ENCODE measurements at places on chromosomes 1 and 21. TPM values are rescaled to one million over a fixed set of nuclear protein-coding genes. Genes with fewer than 3 reads are reported as not detected.
A peak's percentile ranks its signal among the peaks of the same experiment; 100 is the strongest.

- peak overlapping the region; percentile 85 for H3K4me3 ChIP-seq
- peaks cover 22% of the 10 kb centered on the region for H3K36me3 ChIP-seq
- DNase-seq = peak; percentile 75
- H3K4me1 ChIP-seq = peaks cover 73% of the 10 kb centered on the region
- no peaks in the 10 kb centered on the region for H3K27me3 ChIP-seq
Measured at GRCh38 chr1:2300004-2300771, 72.1 kb downstream of the SKI start.

GRCh38 chr1:54294887-54295286, 94.9 kb downstream of the MRPL37 start:
- no peak overlapping the region for H3K27ac ChIP-seq
- H3K4me3 ChIP-seq = no peak overlapping the region
- H3K36me3 ChIP-seq = no peaks in the 10 kb centered on the region
- H3K27me3 ChIP-seq = no peaks in the 10 kb centered on the region
- H3K4me1 ChIP-seq = peaks cover 20% of the 10 kb centered on the region
- no peak for DNase-seq

- no peak overlapping the region for H3K27ac ChIP-seq
- H3K36me3 ChIP-seq = no peaks in the 10 kb centered on the region
- H3K27me3 ChIP-seq = peaks cover 9% of the 10 kb centered on the region
Measured at GRCh38 chr1:57612833-57613232, 189.0 kb upstream of the DAB1 start.

- no peaks in the 10 kb centered on the region for H3K27me3 ChIP-seq
- peak overlapping the region; percentile 92 for H3K27ac ChIP-seq
- H3K4me3 ChIP-seq = peak overlapping the region; percentile 88
- H3K36me3 ChIP-seq = peaks cover 46% of the 10 kb centered on the region
Measured at GRCh38 chr1:157697781-157698569, 2.6 kb downstream of the FCRL3 start.

DNA sequence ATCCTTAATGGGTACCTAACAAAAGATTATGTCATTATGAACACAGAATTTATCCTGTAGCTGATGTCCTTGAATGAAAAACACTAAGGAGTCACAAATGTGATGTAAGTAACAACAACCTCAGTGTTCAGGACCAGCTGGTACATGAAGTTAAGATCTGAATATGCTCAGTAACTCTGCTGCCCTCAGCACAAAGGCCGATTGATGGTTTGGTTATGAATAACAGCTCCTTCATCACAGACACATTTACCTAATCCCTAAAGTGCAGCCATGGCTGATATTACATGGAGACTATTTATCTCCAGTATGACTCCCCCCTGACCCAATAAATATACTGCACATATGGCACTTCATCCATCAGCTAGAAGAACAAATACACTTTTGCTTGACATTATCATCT, 75.2 kb downstream of the PLPPR5 start:
- H3K4me1 ChIP-seq = no peaks in the 10 kb centered on the region
- H3K36me3 ChIP-seq = no peaks in the 10 kb centered on the region
- no peak for DNase-seq
- no peaks in the 10 kb centered on the region for H3K27me3 ChIP-seq
- H3K4me3 ChIP-seq = no peak overlapping the region

- H3K4me1 ChIP-seq = no peaks in the 10 kb centered on the region
- H3K4me3 ChIP-seq = no peak overlapping the region
- H3K27me3 ChIP-seq = peaks cover 2% of the 10 kb centered on the region
- H3K27ac ChIP-seq = no peak overlapping the region
Measured at GRCh38 chr1:168653567-168653966, 75.4 kb downstream of the DPT start.

- H3K4me3 ChIP-seq = no peak overlapping the region
- H3K27me3 ChIP-seq = peaks cover 3% of the 10 kb centered on the region
- H3K27ac ChIP-seq = no peak overlapping the region
- DNase-seq = no peak
Measured at GRCh38 chr1:182274618-182275017, 117.0 kb downstream of the GLUL start.

- DNase-seq = no peak
- H3K4me3 ChIP-seq = no peak overlapping the region
- H3K27ac ChIP-seq = no peak overlapping the region
- H3K27me3 ChIP-seq = no peaks in the 10 kb centered on the region
Measured at GRCh38 chr1:58905628-58906221, 121.9 kb upstream of the JUN start.

The CRB1 gene
- not detected for total RNA-seq

All from activated B cell treated with CpG ODN at 0.5 μM for 24 hours (primary cell).